ENCODE measurements at places on chromosomes 12 and 14.

- peak; percentile 24 for DNase-seq
Observed at GRCh38 chr14:90274808-90275457, 18.6 kb downstream of the PSMC1 start.

DNA sequence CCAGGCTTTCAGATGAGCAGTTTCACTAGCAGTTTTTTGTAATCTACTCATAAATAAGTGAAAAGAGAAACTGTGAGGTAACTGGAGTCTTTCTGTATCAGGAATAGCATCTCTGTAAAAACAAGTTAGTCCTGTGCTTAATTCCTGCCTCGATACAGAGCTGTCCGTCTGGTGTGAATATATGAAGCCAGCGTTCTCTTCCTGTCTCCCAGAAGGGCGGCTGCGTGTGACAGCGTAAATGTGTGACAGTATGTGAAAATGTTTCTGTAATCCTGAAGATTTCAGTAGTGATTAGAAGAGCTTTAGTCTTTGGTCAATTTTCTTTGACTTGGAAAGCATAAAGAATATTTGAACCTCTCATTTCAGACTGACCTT lies 150.3 kb downstream of the FBXL14 start:
- no peak for DNase-seq

DNA sequence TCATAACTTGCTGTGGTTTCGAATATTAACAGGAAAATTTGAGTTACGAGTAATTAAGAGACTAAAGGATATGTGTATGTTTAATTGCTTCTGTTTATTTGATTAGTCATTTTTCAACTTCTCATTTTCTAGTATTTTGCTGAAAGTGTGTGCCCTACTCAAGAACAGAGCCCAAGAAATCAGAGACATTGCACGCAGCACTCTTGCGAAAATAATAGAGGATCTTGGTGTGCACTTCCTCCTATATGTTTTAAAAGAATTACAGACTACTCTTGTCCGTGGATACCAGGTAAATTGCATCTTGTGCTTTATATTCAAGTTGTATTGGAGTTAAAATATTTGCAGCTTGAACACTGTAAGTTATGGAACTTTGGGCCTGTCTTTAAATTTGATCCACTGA lies 50.8 kb downstream of the ARL1 start:
- DNase-seq = no peak

DNA sequence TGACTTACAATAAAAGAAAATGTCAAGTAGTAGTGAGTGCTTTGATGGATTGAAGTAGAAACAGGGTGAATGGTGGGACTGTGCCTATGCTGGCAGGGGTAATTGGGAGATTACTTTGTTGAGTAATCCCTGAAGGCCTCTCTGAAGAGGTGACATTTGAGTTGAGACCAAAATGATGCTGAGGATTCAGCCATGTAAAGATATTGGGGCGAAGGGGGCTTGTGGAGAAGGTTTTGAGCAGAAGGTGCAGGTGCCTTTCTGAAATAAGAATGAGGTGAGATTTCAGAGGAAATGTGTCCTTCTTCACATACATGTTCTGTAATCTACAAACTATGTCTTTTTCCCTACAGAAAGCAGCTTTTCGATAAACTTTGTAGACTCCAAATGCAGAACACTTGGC lies 8.0 kb downstream of the GNG2 start:
- DNase-seq = no peak

- DNase-seq = no peak
Observed at GRCh38 chr12:132310181-132311040, 19.0 kb downstream of the GALNT9 start.

GRCh38 chr12:118429688-118430383 lies 53.5 kb downstream of the SUDS3 start:
- no peak for DNase-seq

DNA sequence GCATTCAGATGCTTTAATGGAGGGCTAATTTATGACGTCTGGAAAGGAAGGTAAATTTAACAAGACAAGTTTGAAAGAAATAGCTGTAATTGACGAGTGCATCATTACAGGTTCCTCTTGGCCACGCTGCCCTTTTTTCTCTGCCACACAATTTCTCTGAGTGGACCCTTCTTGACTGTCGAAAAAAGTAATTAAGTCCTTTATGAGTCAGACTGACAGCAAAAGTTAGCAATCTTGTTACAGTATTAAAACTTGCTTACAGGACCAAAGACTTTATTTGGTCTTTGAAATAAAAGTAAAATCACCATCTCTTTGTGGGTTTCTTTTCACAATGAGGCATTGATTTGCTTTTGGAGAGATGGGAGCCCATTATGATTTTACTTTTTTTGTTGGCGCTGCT lies 42.6 kb downstream of the SAMD4A start:
- peak; percentile 46 for DNase-seq

- no peak for DNase-seq
Observed at GRCh38 chr12:26466726-26467125, 271.4 kb downstream of the SSPN start.

DNA sequence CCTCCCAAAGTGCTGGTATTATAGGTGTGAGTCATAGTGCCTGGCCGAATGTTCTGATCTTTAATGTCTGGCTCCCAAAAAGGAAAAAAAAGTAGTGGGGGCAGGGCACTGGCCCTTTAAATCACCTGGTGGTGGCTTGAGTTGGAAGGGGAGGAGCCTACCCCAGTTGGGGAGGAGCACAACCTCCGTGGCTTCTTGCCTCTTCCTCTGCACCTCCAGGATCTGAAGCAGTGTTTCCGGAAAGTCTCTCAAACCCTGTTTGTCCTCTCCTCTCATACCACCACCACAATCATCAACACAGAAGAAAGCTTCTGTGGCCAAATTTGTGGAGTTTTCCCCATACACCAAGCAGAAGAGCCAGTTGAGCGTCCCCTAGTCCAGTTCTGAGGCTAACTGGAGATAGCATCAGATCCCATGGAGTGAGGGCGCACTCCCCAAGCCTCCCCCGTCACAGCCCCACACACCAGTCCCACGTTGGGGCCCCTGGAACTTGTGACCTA lies 24.3 kb upstream of the RCOR1 start:
- DNase-seq = peak; percentile 33

Data from M059J (cell line).